ENCODE measurements at places on chromosomes 5 and 9.

- no peak for DNase-seq
Measured at GRCh38 chr9:32728181-32728580, 55.2 kb upstream of the TMEM215 start.

DNA sequence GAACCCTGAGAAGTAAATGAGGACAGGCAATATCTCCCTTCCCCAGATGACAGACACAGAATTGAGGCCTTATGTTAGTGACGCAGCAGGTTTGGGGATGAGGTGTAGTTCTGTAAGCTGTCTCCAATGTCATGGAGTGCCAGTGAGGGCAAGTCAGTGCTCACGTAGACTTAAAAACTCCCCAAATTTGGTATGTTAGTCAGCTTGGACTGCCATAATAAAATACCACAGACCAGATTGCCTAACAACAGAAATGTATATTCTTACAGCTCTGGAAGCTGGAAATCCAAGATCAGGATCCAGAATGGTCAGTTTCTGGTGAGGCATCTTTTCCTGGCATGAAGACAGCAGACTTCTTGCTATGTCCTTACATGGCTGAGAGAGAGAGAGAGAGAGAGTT is 14.9 kb downstream of the FOXI1 start:
- DNase-seq: peak; percentile 90

DNA sequence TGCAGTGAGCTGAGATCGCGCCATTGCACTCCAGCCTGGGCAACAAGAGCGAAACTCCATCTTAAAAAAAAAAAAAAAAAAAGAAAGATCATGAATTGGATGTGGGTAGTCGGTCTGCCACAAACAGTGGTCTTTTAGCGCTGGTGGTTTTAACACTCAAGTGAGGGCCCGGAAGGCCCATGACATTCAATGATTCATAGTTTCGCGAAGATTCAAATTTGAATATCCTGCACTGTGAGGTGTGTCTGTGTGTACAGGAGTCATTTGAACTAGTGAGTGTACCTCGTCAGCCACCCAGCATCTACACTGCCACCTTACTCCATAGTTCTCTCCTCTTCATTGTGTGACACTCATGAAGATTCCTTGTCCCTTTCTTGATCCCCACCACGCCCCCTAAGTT is 41.3 kb downstream of the CFAP77 start:
- no peak for DNase-seq

DNA sequence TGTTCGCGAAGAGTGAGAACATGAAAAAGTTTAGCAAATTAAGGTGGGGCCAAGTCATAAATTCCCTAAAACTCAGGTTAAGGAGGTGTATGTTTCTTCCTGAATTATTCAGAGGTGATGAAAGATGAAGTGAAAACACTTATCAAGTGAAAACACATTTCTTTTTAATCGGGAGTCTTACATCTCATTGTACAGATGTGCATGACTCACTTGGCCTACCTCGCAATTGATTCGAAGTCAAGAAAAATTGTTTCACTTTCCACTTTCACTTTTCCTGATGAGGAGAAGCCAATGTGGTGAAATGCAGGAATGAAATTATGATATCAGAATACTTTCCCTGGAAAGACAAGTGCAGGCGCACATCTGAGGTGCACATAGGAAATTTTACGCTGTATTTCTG is 78.7 kb downstream of the SLC25A46 start:
- DNase-seq: no peak
